CD4-positive, alpha-beta T cell treated with Interleukin-15 for 1 hour (primary cell): ENCODE measurements at places on chromosomes 16 and 17.

- DNase-seq: no peak
Observed at GRCh38 chr17:8264836-8265542, 15.9 kb downstream of the PFAS start.

GRCh38 chr17:34371405-34372100 lies 8.5 kb upstream of the CCL1 start:
- DNase-seq: no peak

DNA sequence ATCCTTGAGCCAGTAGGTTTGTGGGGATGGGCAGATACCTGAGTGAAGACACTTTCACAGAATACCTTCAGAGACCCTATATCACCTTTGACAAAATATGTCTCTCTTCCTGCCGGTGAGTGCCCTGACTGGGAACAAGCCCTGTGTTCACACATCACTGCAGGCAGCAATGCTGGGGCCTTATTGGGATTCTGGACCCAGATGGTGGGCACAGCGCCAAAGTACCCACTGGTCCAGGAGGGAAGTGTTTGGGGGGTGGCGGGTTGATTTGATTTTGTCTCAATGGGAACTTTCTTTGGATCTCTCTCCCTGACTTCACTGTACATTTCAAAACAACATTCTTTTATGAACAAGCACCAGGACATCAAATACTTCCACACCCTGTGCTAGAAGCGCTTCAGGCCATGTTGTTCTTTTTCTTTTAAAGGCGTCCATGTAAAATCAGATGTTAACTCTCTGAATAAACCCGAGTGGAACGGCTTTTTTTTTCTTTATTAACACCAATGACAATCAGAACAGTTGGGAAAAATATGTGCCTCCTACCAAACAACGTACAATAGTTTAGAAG lies 62.4 kb upstream of the AKTIP start:
- DNase-seq: no peak

DNA sequence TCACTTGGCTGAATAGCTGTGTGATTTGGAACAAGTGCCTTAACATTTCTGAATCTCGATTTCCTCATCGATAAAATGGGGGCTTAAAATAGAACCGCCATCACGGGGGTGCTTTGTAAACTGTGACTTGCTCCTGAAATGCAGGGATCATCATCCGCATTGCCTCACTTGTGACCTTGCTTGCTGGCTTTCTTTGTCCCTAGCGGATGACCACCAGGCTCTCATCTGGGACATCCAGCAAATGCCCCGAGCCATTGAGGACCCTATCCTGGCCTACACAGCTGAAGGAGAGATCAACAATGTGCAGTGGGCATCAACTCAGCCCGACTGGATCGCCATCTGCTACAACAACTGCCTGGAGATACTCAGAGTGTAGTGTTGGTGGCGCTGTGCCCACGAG lies 11.9 kb upstream of the TACO1 start:
- no peak for DNase-seq

DNA sequence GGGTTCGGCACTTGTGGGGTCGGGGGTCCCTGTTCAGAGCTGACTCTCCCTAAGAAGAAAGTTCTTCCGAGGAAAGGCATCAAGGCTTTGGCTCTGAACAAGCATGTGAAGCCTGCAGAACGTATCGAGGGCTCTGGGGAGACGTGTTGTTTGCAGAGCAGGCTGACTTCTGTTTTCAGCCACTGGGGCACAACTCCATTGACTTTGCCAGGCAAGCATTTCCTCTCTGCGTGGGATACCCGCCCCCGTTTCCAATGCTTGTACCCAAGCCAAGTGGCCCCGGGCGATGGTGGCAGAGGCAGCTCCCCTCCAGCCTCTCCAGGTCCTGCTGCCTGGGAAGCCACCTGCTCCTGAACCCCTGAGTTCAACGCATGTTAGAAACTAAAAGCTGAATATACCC lies 255.7 kb downstream of the RBFOX3 start:
- no peak for DNase-seq

DNA sequence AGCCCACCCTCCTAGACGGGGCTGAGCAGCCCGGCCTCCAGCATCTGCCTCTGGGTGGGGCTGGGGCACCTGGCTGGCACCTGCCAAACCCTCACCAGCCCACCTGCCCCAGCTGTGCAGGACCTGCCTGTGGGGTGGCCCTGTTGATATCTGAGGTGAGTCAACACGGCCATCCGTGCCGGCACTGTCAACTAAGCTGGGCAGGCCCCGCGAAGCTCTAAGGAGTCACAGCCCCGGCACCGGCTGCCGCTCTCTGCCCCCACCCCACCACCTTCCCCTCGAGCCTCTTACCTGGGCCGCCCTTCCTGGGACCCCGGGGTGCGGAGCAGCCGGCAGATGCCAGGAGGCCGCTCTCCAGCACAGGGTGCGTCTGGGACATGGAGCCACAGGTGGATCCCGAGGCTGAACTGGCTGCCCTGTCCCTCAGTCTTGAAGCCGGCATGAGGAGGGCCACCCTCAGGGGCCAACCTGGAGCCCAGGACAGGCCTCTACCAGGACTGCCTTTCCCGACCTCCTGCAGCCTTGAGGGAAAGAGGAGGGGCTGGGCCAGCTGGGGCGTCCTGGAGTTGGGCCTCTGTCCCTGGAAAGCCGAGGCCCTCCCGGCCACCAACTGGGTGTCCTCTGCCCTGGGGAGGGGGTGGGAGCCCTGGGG lies 515 bp downstream of the CBFA2T3 start:
- peak; percentile 26 for DNase-seq

- no peak for DNase-seq
Observed at GRCh38 chr16:72677662-72678447, 370.1 kb downstream of the ZFHX3 start.

DNA sequence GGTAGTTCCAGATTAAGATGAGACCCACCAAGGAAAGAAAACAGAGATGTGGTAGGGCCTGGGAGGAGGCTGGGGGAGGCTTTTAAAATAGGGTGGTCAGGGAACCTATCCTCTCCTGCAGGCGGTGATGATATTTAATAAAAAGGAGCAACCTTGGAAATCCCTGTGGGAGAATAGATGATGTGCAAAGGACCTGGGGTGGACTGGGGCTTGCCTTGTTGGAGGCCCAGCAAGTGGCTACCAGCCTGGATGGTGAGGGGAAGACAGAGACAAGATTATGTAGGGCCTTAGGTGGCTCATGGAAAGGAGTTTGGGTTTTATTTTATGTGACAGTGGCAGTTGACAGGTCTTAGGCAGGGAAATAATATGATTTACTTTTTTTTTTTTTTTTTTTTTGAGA lies 1.8 kb downstream of the POLR3E start:
- DNase-seq: no peak

DNA sequence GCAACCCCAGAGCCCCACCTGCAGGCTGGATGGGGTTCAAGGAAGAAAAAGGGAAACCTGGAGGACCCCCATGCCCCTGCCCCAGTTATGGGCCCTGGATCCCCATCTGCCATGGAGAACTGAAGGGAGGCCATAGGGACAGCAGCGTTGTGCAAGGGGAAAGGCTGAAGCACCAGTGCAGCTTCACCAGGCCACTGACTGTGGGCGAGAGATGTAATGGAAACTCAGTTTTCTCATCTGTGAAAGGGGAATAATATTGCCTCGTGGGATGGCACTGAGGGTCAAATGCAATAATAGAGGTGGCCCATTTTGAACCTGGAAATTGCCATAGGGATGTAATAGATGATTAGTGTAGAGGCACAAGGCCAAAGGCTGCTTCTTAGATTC lies 9.9 kb upstream of the TSPOAP1 start:
- no peak for DNase-seq

- DNase-seq: no peak
Observed at GRCh38 chr16:56204816-56205215, 13.5 kb downstream of the GNAO1 start.

- DNase-seq: no peak
Observed at GRCh38 chr17:59353936-59354755, 22.7 kb downstream of the YPEL2 start.

DNA sequence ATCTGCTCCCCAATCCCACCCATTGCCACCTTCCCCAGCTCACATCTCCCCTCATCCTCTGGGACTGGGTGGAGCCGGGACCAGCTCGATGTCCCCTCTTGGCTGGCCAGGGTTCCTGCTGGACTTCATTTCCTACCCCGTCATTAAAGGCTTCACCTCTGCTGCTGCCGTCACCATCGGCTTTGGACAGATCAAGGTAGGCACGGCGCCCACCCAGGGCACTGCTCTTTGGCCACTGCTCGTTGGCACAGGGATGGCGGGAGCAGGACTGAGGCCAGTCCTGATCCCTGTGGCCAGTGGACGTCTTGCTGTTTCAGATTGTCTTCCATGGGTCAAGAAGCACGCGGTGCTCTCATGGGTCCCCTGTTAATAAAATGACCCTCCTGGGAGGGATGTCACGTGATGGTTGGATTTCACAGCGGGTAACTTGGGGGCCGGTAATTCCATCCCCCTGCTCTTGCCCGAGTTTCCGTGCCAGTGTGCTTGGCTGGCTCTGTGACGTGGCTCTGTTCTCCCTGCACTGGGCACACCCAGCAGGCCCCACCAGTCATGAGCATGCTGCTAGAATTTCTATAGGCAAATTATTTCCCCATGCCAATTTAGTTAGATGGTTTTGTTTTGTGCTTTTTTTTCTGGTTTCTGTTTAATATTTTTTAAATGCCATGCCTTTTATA lies 3.1 kb downstream of the SLC26A11 start:
- no peak for DNase-seq

DNA sequence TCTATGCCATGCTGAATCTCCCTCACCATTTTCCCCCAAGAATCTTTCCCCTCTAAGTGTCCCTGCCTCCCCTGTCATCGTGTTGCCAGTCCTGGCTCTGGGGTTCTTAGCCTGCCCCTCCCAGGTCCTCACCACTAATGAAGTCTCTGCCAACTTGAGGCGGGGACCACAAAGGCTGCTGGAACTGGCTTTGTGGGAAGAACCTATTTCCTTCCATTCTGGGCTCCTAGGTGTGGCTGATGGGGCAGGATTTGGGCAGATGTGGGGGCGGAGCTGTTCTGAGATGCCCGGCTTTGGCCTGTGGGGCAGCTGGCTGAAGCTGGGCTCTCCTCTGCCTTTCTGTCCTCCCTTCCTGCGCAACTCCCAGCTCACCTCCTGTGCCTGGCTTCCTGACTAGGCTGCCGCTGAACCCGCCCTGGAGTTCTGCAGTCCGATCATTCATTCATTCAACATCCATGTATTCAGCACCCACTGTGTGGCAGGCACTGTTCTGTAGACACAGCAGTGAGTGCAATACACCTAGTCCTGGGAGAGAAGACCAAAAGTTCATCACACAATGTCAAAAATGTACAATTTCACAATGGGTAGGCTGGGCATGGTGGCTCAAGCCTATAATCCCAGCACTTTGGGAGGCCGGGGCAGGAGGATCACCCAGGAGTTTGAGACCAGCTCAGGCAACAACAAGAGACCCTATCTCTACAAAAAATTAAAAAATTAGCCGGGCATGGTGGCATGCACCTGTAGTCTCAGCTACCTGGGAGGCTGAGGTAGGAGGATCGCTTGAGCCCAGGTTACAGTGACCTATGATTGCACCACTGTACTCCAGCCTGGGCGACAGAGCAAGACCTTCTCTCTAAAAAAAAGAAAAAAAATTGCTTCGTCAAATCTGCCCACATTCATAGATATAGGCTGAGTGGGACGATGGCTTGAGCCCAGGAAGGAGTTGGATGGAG lies 1.9 kb upstream of the SNN start:
- no peak for DNase-seq

DNA sequence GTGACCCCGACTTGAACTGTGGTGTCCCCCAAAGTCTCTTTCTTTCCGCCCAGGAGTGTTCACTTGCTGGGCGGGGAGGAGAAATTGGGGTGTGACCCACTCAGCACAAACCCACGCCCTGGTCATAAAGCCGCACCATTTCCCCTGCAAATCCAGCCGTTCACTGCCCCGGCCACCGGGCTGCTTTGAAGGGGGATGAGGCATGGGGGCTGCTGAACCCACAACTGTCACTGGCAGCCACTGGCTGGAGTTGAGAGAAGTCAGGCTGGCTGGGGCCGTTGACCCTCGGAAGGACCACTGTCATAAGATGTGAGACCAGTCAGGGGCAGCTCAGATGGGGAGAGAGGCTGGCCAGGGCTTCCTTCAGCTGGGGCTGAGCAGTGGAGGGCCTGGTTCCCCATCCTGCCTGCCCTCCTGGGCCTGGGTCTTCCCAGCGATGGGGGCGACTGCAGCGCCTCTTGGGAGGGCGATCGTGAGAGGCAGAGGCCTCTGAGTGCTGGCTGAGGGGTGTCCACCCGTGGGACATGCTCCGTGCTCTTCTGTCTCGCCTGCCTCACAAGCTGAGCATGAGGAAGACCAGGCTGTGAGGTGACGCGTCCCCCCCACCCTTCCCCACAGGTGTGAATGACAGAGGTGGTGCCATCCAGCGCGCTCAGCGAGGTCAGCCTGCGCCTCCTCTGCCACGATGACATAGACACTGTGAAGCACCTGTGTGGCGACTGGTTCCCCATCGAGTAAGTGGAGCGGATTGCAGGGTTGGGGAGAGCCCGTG lies 19.5 kb downstream of the C16orf90 start:
- no peak for DNase-seq

DNA sequence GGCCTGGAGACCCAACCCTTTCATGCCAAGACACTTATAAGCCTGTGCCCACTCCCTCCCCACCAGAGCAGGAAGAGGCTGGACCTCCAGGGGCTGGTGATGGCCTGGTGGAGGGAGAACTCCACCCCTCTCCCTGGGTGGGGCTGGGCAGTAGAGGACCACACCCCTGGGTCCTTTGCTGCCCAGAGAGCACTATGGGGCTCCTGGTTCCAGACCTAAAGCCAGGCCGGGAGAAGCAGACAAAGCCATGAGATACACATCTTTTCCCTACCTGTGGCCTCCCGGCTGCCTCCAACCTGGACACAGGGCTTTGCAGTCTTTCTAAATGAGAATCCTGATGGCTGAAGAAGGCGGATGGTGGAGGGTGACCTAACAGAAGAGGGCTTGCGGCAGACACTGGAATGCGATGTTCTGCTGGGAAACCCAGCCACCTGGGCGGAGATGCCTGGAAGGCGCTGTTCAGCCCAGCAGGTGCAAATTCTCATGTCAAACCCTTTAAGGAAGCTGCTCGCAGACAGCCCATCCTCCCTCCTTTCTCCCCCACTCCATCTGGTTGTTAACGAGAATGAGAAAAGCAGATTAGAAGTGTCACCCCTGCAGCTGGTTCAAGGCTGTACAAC lies 43.9 kb upstream of the KIFC3 start:
- no peak for DNase-seq

GRCh38 chr17:74840989-74841666 lies 18.6 kb downstream of the GRIN2C start:
- DNase-seq: peak; percentile 24

- DNase-seq: no peak
Observed at GRCh38 chr17:81947189-81947588, at the start of gene MYADML2. TSS of gene MYADML2 (minus strand) at chr17:81947233. CDS start at chr17:81941741, 5,492 bp downstream.

- DNase-seq: no peak
Observed at GRCh38 chr16:12904329-12904671, 2.9 kb downstream of the SHISA9 start.

GRCh38 chr16:54363766-54364165 lies 77.2 kb upstream of the IRX3 start:
- no peak for DNase-seq

- DNase-seq: no peak
Observed at GRCh38 chr16:28186752-28187151, 25.0 kb downstream of the XPO6 start.

GRCh38 chr17:44636562-44636961 lies 19.7 kb upstream of the MEIOC start:
- DNase-seq: no peak

- no peak for DNase-seq
Observed at GRCh38 chr16:73916829-73917594, 379.6 kb upstream of the PSMD7 start.

- DNase-seq: no peak
Observed at GRCh38 chr17:81976332-81977210, 858 bp upstream of the ASPSCR1 start.
